ENCODE measurements at places on chromosomes 7 and 10.

- peak; percentile 8 for DNase-seq
Measured at GRCh38 chr10:115772606-115773005, 500.4 kb downstream of the GFRA1 start.

DNA sequence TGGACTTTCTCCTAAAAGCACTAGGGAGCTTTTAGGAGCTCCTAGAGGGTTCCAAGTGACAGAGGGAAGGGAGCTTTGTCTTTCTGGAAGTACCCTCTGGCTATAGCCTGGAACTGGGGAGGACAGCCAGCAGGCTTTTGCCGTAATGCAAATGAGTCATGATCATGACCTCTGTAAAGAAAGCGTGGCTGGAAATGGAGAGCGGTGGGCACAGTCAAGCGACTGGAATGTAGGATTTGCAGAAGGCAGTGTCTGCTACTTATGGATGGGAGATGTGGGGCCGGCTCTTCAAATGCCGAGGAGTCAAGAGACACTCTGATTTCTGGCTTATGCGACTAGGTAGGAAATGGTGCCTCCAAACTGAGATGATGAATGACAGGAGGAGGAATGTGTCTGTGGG lies 34.6 kb upstream of the PLPP4 start:
- no peak for DNase-seq

DNA sequence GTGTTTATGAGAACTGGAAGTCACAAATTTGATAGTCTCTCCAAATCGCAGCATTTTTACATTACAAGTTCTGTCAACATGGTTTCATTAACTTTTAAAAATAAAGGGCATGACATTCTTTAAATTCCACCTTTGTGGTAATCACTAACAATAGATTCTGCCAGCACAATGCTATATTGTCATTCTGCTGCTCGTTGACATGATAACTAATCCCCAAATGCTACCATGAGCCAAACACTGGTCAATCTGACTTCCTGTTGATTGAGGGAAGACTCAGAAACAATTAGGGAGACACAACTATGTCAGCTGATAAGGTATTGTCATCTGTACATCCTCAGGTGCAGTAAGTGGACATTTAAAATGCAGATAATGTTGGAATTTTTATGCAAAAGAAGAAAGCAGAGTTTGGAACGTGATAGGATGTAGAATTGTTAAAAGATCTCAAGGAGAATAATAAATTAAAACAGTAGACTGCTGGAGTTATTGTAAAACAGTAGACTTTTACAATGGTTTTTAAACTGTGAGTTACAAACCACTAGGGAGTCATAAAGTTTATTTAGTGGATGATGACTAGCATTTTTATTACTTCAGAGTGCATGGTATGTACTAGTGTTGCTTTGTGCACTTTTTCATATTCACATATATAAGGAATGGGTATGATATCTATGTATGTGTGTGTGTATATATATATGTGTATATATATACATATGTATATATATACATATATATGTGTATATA lies 126.4 kb upstream of the DKK1 start:
- no peak for DNase-seq

GRCh38 chr10:64733980-64734379 lies 1212.8 kb downstream of the REEP3 start:
- DNase-seq = peak; percentile 17

- DNase-seq = peak; percentile 56
Measured at GRCh38 chr7:11830582-11831155, 1.3 kb downstream of the THSD7A start.

DNA sequence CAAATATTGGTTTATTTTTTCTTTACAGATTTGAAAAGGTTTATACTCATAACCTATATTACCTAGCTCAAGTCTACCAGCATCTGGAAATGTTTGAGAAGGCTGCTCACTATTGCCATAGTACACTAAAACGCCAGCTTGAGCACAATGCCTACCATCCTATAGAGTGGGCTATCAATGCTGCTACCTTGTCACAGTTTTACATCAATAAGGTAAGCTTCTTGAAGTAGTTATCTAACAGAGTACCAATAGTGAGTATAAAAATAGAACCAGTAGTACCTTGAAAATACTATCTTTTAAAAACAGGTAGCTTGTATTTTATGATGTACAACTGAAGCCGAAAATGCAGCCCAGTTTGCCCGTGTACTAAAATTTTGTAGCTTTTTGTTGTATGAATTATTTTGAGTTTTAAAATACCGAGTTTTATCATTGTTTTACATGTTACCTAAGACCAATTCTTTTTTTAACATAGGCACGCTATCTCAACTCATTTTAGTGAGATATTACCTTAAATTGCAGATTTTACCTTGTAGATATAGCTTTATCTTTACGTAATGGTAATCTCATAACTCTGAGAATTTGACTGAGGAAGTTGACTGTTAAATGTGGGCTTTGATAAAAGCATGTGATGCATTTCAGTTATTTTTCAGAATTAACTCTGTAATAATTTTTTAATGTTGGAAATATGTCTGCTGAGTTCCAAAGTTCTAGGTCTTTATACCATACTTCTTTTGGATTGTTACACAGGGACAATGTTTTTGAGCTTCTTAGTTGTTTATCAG lies 17.3 kb downstream of the KIFBP start:
- DNase-seq = no peak

- DNase-seq = peak; percentile 74
Measured at GRCh38 chr7:133391206-133391605, 138.3 kb downstream of the EXOC4 start.

- no peak for DNase-seq
Measured at GRCh38 chr7:139495580-139496125, 12.2 kb upstream of the KLRG2 start.

DNA sequence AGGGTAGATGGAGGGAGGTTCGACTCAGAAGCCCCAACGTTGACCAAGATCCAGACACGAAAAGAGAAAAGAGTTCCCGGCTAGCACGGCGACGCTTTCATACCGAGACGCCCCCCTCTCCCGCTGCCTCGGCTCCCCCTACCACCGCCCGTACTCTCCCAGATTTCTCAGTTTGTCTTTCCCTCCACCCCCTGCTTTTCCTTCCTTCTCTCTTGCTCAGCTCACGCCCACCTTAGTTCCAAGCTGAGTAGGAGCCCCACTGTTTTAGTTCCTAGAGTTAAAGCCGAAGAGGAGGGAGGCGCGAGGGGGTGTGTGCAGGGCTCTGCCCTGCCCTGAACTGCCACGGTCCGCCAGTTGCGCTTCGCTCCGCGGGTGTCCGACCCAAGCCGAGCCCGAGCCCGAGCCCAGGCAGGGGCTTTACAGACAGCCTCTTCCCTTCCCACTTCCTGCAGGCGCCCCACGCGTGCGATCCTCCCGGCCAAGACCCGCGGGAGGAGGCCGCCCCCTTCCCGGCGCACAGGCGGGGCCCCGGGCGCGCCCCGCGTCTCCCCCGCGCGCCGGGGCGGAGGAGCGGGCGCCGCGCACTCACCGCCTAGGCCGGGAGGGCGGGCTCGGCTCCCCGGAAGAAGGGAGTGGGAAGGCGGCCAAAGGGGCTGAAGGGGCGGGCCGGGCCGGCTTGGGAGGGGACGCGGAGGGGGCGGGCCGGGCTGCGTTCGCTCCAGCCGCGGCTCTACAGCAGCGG lies at the start of gene EPHB6:
TSS of gene EPHB6 (plus strand) at position 705 of the 742 bp plus-strand sequence. CDS start 8,152 bp downstream, outside the sequence.
- DNase-seq = peak; percentile 87

DNA sequence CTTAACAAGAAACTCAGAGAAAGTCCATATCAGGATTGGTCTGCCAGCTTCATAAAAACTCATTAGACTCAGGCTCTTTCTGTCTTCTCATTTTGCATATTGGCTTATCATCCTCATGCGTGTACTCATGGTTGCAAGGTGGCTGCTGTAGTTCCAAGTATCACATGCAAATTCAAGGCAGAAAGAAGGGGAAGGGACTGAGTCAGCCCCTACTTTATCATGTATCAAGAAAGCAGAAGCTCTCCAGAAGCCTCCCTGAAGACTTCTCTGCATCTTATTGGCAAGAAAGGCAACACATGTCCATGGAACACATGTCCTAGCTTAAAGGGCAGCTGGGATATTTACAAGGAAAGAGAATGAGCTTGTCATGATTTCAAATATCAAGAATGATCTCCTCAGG lies 19.4 kb upstream of the EZH2 start:
- DNase-seq = no peak

DNA sequence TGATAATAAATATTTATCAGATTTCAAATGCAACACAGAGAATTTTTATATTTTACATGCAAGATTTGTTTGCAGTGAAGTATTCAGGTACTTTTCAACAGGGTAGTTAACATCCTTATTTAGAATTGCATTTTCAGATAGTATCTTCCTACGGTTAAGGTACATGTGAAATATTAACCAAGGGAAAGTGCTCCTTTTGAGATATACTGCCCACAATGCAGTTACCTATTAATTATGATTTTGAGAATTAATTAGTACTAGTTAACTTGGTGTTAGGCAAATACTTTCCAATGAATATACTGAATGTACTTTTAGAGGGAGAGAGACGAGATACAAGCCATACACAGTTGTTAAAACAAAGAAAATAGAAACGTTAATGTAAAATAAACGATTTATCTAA lies 206.2 kb upstream of the YAE1 start:
- DNase-seq = no peak

GRCh38 chr7:54898659-54899340 lies 120.0 kb upstream of the EGFR start:
- no peak for DNase-seq

GRCh38 chr7:39761449-39761848 lies 138.1 kb downstream of the RALA start:
- DNase-seq = no peak

- DNase-seq = peak; percentile 31
Measured at GRCh38 chr10:14904316-14904732, 25.7 kb downstream of the SUV39H2 start.

- no peak for DNase-seq
Measured at GRCh38 chr7:47546733-47547494, 35.0 kb downstream of the TNS3 start.

DNA sequence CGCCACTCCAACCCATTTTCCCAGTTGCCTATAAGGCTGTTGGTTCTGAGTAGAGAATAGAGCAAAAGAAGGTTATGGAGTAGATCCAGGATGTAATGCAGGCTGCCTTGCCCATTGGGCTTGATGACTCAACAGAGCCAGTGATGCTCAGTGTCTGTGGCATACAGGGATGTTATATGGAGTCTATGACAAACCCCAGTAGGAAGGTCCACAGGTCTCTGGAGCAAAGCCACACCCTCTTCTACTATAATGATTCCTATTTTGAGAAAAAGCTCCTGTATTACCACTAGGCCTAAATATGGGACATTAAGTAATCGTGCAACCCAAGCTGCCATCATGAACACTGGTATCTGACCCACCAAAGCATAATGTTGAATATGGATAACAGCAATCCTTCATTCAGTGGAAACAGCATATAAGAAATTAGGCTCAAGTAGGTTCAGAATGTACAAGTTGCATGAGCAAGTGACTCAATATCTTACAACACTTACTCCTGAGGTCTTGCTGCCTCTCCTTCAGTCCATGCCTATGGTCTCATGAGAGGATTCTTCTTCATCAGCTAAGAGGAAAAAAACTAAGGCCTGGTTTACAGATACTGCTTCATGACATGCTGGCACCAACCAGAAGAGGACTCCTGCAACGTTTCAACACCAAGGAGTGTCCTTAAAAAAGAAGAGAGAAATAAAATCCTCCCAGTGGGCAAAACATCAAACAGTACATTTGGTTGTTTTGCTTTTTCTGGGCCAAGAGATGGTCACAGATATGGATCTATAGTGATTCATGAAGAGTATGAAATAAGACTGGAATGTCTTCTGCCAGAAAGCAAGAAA lies 14.8 kb upstream of the FHIP2A start:
- no peak for DNase-seq

DNA sequence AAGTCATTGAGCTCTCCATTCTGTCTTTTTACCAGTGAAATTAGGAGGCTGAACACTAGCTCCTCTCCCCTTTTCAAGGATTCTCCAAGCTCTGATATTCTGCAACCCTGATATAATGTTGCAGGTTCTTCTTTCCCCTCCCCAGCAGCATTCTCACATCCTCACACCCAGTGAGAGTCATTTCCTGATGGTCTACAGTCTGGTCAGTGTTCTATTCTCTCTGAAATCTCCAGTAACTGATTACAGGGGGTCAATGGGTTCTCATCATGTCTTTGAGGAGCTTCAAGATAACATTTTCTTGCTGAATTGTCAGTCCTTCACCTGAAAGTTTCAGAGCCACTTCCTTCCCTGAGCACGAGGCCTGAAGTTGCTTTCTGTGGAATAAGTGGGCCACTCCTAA lies 299.4 kb downstream of the PTEN start:
- no peak for DNase-seq

GRCh38 chr10:110577056-110577455 lies 9.6 kb downstream of the SMC3 start:
- DNase-seq = no peak

DNA sequence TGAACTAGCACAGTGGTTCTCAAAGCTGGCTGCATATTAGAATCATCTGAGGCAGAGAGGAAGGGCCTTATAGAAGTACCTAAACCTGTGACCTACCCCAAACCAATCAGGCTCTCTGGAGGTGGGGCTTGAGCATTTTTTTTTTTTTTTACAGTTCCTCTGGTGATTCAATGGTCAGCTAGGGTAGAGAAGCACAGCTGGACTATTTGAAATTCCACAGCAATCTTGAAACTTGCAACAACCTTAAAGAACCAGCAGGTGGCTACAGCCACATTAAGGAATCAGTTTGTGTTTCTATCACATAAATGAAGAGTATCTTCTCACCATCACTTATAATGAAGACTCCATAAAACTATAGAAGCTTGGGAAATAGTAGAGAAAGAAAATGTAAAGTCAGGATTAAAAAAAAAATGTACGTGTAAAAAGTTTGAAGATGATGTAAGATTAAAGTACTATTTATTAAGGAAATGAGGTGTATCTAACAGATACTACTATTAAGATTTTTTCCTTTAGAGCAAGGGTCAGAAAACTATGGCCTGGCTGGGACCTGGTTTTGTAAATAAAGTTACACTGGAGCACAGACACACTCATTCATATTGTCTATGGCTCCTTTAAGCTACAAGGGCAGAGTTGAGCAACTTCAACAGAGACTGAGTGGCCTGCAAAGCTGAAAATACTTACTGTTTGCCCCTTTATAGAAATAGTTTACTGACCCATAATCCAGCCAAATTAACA lies 3.8 kb downstream of the RTKN2 start:
- peak; percentile 69 for DNase-seq

- DNase-seq = no peak
Measured at GRCh38 chr10:42953684-42954674, 122.9 kb upstream of the RET start.

DNA sequence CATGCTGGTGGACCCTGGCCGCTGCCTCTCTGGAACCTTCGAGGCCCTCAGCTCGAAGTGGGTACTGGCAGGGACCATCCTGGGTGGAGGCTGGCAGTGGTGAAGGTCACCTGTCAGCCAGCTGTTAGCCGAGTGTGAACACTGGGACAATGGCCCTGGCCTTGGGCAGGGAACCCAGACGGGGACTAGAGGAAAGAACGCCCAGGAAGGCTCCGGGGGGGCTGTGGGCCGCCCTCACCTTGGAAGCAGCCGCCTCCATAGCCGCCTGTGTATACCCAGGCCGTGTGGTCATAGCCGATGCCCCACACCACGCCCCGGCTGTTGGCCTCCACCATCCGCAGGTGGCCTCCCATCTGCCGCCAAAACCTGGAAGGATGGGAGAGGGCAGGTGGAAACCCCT lies 17.6 kb downstream of the BHLHA15 start:
- no peak for DNase-seq
